ENCODE measurements at places on chromosomes 6 and 20.
A peak's percentile ranks its signal among the peaks of the same experiment; 100 is the strongest.

DNA sequence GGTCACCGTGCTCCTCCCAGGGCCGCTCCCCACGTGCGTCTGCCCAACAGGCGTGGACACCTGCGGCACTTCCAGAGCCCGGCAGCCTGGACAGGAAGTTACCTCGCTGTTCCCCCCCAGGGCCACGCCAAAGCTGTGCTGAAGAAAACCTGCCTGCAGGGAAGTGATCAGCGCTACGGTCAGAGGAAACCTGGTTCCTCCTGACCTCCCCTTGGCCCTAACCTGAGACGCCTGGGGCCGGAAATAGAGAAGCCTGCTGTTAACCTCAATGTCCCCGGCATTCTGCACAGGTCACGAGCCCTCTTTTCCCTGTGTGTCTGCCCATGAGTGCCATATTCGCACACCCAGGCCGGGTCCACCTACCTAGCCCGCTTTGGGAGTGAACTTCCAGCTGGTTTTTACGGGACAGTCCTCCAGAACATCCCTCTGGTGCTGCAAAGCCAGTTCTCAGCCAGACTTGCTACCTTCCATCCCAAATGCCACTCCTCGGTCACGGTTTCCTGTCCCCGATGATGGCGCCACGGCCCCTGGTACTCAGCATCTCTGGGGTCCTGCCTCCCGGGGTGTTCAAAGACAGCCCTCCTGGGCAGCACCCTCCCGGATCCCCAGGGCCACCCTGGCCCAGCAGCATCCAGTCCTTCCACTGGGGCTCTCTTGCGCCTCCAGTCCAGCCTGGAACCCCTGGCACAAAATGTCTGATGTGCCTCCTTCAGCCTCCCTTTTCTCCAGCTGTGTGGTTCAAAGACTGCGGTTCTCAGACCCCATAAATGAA lies 12.0 kb upstream of the IRF4 start:
- DNase-seq = no peak

- DNase-seq = no peak
These were observed 9.6 kb downstream of the KCNS1 start for GRCh38 chr20:45091366-45091765.

GRCh38 chr20:54346276-54346675 lies 129.1 kb upstream of the DOK5 start:
- DNase-seq = no peak

DNA sequence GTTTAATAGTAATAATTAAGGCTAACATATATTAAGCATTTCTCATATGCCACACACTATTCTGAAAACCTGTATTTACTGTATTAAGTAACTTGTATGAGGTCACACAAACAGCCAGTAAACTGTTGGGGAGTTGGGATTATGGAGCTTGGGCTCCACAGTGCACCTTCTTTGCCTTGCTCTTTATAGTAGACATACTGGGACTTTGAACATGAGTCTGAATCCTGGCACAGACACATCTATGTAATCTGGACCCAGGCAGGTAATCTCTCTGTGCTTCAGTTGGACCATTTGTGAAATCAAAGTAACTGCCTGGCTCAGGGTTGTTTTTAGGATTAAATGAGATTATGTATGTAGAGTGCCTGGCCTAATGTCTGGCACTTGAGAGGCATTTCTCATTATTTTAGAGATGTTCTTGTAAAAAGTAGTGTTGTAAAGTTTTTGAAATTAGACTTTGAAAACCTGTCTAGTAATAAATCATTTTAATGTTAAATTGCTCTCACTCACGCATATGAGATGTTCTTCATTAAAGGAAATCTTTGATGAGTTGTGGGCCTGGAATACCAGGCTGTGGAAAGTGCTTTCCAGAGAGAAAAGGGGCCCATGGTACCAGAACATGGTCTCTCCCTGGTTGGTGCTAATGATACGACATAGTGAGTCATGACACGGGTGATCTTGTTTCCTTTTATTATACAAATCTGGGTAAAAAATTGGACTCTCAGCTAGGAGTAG lies 34.3 kb downstream of the LRRC1 start:
- no peak for DNase-seq

DNA sequence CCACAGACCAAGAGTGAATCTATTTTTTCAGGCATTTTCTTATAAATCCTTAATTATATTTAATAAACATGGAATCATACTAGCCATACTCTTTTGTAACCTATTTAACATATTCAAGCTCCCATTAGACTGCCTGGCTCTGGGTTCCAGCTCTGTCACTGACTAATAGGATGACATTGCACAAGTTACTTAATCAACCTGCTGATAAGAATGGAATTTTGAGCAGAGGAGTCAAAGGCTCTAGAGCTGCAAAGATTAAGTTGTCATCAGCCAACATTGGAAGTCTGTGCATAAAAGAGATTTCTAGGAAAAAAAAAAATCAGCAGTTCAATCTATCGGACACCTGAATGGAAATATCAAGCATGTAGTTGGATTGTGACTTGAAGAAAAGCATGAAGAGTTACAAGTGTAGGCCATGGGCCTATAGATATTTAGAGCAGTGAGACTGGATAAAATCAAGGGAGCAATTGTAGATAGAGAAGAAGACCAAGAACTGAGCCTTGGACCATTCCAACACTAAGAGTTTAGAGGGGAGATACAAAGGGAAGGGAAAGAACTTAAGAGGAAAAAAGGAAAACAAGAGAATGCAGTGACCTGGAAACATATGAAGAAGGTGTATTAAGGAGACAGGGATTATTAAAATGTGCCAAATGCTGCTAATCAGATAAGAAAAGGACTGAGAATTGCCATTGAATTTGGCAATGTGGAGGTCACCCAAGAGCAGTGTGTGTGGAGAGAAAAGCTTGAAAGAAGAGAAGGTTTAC lies 11.0 kb upstream of the HINT3 start:
- DNase-seq = no peak

- no peak for DNase-seq
These were observed 42.2 kb downstream of the GNAS-AS1 start for GRCh38 chr20:58808271-58809046.

DNA sequence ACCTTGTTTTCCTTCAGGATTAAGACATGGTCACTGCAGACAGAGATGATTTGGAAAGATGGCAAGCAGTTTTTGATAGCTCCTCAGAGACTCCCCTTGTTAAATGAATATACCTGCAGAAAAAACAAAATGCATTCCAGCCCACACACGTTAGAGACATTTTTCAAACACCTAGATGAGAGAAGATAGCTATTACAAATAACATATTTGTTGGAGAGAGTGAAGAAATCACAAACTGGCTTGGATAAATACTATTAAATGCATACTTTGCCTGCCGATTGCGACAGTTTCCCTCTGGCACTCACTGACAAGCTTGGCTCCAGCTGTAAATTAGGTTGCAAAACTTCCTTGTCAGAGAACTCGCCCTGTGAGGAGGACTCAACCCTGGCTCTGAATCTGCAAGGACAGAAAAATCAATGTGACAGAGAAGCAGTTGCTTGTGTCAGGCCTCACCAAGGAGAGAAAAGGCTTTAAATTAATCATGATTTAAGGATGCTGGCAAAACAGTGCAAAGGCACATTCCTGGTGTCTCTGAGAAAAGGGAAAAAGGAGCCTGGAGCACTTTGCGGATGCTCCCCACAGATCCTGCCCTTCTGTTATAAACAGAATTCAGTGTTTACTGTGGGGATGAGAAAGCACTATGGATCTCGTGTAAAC lies 423.7 kb upstream of the MARCKS start:
- DNase-seq = peak; percentile 81

- no peak for DNase-seq
These were observed 253.4 kb downstream of the EPHA7 start for GRCh38 chr6:93165850-93166430.

GRCh38 chr20:19712721-19713260 lies 45.3 kb upstream of the RIN2 start:
- no peak for DNase-seq

- DNase-seq = no peak
These were observed 10.5 kb downstream of the MANBAL start for GRCh38 chr20:37299718-37300528.

DNA sequence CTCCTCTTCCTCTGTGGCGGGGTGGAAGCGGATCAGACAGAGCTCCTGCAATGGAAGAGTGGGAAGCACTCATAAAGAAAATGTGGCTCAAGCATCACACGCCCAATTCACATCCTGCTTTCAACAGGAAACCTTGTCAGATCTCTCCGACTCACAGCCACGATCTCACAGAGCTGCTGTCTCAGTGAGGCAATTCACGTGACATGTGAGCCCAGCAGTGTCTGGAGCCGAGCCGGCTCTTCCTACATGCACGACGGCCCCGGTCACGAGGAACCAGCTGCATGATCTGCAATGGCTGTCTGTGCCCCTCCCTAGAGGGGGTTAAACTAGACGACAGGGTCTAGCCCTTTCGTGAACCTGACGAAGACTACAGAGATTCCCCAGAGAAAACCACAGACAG lies 29.5 kb upstream of the TCFL5 start:
- DNase-seq = no peak
